ENCODE measurements at places on chromosomes 13 and 19.

- no peak for DNase-seq
Observed at GRCh38 chr19:48394331-48395169, 1.1 kb downstream of the GRIN2D start.

GRCh38 chr13:48492096-48492440, 40.8 kb downstream of the RCBTB2 start:
- DNase-seq, result no peak

GRCh38 chr13:23946067-23946466, 48.8 kb upstream of the C1QTNF9B start:
- no peak for DNase-seq

- DNase-seq, result no peak
Observed at GRCh38 chr13:104416973-104417372, 1350.8 kb upstream of the SLC10A2 start.

DNA sequence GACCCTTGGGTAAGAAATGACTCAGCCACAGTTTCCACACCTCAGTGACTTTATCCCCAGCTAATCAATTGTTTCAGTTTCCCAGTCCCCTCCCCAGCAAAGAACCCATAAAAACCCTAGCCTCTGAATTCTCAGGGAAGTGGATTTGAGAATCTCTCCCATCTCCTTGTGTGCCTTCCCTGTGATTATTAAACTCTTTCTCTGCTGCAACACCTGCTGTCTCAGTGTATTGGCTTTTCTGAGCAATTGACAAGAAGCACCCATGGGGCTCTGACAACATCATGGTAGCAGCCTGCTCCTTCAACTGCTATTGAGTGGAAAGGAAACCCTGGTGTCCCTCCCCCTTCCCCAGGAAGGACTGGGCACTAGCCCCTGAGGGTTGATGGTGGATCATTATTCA, 73.7 kb downstream of the UQCRFS1 start:
- no peak for DNase-seq

DNA sequence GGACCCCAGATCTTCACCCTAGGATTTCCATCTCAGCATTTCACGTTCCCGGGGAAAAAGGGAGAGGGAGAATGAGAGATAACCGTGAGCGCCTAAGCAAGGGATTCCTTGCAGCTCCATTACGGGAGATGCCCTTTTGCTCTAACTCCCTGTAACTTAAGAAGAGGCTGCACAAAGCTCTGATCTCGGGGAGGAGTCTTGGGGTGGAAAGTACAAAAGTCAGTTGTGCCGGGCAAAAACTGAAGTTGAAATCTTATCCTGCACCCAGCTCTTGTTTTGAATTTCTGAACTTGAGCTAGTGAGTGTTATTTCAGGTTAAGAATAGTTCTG, 256.4 kb upstream of the SOX21 start:
- DNase-seq, result no peak

DNA sequence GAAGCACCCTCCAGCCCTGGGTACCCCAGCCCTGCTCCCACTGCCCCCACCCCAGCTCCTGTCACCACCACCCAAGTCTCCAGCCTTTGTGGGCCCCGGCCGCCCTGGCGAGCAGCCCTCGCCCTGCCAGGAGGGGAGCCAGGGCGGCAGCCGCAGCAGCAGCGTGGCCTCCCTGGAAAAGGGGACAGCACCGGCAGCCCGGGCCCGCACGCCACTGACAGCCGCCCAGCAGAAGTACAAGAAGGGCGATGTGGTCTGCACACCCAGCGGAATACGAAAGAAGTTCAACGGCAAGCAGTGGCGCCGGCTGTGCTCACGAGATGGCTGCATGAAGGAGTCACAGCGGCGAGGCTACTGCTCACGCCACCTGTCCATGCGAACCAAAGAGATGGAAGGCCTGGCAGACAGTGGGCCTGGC, 3.9 kb downstream of the CIC start:
- DNase-seq, result no peak

- no peak for DNase-seq
Observed at GRCh38 chr19:33878910-33879810, 82.5 kb downstream of the KCTD15 start.

DNA sequence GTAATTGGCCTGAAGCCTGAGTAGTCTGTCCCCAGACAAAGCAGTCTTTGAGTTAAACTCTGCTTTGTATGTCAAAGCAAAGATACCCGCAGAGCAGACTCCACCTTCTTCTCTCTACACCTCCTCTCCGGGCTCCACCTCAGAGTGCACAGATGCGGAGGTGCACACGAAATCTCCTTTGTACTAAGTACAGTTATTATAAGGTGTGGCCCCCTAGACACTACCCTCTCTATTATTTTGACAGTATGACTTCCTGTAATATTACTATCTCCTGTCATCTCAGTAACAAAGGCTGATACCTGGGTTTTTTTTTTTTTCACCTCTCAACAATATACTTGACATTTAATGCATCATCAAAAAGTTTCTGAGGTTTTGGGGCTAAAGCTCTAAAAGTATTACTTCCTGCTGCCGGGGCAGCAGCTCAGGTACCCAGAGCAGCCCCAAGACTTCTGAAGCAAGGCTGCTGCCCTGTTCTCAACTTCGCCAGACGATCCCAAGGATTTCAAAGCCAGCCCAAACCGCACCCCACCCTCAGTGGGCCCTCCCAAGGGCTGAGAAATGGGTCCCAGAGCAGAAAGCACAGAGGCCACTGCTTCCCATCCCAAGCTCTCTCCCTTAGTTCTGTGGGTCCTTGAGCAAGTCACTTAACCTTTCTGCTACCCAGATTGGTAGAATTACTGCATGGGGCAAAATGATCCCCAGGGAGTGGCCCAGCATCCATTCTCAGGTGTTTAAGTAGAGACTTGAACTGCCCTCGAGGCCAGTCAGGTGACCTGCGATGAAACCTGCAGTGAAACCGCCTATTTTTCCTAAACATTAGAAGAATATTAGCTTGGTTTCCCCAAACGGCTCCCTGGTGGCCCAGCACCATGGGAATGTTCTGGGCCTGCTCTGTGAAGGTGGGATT, 180.6 kb downstream of the FOXO1 start:
- DNase-seq, result peak; percentile 66

DNA sequence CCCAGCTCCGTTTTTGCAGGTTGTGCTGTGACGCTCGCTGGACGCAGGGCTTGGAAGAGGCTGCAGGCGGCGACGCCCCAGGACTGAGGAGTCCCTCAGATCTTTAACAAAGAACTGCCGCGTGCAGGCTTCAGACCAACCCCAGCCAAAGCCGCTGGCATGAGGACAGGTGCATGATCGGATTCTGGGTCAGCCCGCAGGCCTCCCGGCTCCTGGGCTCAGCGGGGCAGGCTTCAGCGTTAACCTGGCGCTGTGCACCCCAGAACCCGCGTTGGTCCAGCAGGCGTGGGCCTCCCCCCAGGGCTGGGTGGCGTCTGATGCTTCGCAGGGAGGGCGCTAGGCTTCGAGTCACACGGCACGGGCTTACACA, 920 bp upstream of the TIMM13 start:
- DNase-seq, result no peak

DNA sequence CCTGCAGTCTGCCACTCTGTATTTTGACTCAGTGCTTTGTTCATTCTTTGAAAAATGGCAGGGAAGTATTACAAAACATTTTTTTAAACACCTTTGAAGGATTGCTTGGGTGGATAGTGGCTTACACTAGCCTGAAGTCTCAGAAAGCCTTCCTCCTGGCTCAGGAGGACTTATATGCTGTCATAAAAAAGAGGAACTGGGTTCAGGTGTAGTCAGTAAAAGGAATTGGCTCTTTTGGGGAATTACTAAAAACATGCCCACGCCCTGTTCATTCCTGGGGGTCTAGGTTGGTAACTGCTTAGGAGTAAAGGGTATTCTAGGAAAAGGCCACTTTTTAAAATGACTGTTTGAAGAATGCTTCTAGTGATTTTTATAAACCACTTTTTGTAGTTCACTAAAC, 186.9 kb downstream of the SHISA2 start:
- no peak for DNase-seq

DNA sequence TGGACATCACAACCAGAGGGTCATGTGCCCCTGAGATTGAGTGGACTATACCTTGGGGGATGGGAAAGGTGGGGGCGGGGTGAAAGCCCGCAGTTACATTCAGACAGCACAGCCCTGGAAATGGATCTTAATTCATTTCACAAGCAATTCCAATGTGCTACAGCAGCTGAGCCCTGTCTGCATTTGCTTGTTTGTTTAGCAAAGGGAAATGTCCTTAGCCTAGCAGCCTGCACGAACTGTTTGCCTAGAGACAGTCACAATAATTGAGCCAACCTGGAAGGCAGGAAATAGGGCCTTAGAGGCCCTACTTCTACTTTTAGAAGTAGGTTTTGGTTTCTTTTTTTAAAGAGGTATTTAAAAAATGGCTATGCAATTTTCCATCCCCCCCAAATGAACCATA, 177.3 kb upstream of the KL start:
- no peak for DNase-seq

GRCh38 chr19:2488405-2488941, 12.5 kb downstream of the GADD45B start:
- no peak for DNase-seq

DNA sequence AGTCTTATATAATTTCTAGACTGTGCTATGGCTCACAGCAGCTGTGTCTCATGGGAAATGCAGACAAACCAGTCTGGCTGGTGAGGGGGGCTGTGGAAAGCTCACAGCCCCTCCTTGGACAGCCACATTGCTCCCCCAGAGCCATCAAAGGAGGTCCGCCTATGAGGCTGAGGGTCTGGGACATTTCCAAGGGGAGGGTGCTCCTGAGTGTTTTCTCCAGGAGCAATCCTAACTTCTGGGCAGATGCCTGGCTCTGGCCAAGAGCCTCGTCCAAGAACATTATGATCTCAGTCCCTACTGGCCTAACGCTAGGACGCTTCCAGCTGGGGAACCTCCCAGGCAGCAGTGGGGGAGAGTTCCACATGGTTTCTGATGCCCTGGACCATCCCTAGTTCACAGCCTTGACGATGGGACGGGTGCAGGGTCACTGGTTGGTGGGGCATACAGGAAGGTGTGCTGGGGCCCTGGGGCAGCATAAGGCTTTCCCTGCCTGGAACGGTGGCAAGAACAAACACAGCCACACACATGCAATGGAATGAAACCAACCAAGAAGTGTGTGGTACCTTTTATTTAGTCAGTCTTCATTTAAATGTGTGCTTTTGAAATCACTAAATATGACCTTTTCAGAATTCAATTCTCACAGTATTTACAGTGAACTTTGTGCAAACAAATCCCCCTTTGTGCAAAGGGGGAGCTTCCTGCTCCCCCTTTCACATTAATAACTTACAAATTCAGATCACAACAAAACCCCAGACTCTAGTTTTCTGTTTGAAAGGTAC, 60.6 kb downstream of the CDADC1 start:
- no peak for DNase-seq

DNA sequence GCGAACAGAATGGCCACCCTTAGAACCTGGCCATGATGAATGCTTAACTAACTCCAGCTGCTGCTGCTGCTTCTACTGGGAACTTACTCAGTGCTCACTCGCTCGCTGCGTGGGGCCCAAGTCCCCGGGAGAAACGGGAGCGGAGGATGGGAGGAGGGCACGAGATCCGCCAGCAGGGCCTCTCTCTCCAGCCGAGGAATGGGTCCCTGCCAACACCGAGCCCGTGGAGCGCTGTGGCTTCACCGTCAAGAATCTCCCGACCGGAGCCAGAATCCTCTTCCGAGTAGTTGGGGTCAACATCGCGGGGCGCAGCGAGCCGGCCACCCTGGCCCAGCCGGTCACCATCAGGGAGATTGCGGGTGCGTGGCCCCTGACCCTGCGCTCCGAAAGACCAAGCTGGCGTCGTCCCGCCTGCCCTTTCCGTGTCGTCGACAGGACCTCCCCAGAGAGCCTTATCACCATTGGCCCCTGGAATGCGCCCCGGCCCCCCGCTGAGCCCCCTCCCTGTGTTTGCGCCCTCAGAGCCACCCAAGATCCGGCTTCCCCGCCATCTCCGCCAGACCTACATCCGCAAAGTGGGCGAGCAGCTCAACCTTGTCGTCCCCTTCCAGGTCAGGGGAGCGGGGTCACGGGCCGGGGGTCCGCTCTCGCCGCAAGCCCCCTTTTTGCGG, 17.8 kb upstream of the EMC10 start:
- no peak for DNase-seq

- DNase-seq, result no peak
Observed at GRCh38 chr13:27713767-27714166, 78.5 kb upstream of the GSX1 start.

DNA sequence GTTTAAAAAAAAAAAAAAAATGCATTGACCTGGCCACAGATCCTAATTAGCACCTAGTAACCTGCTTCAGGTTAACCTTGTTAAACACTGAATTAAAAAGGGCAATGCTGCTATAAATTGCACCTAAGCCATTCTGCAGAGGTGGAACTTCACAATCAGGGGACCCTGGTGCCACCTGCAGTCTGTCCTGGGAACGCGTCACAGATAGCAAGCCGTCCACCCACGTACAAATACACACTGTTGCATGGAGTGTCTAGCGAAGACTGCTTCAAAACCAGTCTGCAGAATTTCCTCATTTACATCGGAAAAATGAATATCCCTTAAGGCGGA, 169.3 kb downstream of the COL4A1 start:
- DNase-seq, result peak; percentile 55

DNA sequence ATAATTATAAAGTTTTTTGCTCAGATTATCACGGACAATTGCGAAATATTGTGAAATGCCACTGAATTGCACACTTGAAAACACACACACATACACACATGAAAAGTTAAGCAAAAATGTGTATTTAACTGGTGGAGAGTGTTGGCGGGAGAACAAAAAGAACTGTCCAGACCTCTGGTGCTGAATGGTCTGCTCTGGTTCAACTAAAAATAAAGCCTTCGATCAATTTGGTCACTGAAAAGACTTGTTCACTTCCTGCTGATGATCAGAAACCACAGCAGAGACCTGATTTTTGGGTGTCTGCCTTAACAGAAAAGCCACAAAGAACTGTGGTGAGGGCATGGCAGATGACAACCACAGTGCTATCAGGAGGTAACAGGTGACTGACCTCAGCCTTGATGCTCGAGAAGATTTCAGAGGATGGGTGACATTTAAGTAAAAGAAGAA, 4.0 kb upstream of the IGFL1 start:
- DNase-seq, result no peak

DNA sequence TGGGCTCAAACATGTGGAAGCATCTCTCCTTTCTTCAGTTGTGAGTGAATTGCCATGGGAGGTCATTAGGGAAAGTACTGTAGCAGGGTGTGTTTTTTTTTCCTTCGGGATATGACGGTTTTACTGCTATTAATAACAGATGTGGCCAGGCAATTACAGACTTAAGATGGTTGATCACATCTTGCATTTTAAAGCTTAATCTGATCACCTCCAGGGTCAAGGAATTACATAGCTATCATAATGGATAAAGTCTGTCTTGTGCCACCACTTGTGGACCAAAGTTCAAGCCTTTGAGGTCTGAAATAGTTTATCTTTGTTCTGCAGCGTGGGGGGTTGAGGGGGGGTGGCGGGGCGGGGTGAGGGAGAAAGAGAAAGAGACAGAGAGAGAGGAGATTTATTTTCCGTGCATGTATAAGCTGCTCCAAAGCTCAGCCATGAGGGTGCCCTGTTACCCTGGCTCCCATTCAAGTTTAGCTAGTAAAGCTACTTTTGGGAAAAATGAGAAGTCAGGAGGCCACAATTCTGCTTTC, 5.5 kb upstream of the SERP2 start:
- no peak for DNase-seq

DNA sequence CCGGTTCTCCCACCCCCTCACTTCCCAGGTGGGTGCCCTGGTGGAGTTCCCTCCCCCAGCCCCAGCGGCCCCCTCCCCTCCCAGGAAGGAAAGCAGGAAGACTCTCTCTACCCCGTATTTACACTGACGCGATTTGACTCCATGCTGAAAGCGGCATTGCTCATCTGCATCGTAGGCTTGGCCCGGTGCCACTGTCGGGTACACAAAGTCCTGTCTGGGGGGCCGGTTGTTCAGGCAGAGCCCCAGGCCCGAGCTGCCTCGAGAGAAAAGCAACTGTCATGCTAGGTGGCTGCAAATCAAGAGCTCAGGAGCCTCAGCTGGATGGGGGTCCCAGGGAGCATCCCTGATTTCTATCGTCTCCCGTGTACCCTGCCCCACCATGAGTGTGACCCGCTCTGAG, 14.9 kb downstream of the ADAMTS10 start:
- DNase-seq, result no peak

Measured in stimulated activated CD4-positive, alpha-beta T cell treated with anti-CD3 and anti-CD28 coated beads, Interleukin-4, amount 100 ng/mL, for 4 hours (primary cell).